ENCODE measurements at places on chromosomes 7 and 10.

- DNase-seq, result no peak
Measured at GRCh38 chr7:64875658-64876406, 27.2 kb upstream of the ZNF273 start.

- peak; percentile 16 for DNase-seq
Measured at GRCh38 chr7:112272921-112273561, 66.5 kb downstream of the ZNF277 start.

GRCh38 chr7:132861424-132861823, 220.5 kb downstream of the CHCHD3 start:
- no peak for DNase-seq

DNA sequence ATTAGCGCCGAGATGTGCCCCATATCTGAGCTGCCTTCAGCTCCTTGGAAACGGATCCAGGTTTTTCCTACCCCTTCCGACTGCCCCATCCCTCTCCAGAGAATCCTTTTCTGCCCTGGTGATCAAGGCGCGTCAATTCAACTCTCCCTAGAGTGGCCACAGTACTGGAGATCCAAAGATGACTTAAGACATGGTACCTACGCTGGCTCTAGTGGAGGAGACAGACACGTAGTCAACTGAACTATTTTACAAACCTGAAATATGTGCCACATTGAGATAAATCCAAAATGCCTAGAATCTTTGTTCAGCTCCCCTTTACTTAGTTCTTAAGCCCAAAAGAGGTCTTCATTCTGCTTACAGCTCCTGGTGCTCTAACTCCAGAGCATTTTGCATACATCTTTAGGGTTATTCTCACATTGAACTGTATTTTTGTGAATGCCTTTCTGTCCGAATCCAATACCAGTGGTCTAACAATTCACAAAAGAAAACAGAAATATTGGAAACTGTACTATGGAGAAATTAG, 444 bp upstream of the TNPO3 start:
- DNase-seq, result no peak

DNA sequence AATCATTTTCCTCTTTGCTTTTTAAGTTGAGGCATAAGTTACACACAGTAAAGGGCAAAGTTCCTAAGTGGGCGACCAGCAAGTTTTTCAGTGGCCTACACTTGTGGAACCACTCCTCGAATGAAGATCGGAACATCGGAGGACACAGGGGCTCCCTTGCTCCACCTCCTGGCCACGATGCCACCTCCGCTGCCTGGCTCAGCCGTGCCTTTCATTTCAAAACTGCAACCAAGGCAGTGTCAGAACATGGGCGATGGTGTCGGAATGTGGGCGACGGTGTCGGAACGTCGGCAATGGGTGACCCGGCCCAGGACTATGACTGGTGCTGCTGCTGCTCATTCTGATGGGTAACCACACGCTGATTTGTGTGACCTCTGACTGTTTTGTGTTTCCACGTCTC, 9.6 kb upstream of the VIPR2 start:
- no peak for DNase-seq
